DMS79 treated with DMSO at 0.1 percent for 48 hours (cell line): ENCODE measurements at places on chromosomes 3 and 15.
A peak's percentile ranks its signal among the peaks of the same experiment; 100 is the strongest.

GRCh38 chr3:61227799-61228198 lies 23.5 kb downstream of the FHIT start:
- DNase-seq = no peak

GRCh38 chr3:133112666-133113065 lies 74.5 kb downstream of the TMEM108 start:
- no peak for DNase-seq

GRCh38 chr3:135271177-135272025 lies 476.3 kb downstream of the EPHB1 start:
- no peak for DNase-seq

DNA sequence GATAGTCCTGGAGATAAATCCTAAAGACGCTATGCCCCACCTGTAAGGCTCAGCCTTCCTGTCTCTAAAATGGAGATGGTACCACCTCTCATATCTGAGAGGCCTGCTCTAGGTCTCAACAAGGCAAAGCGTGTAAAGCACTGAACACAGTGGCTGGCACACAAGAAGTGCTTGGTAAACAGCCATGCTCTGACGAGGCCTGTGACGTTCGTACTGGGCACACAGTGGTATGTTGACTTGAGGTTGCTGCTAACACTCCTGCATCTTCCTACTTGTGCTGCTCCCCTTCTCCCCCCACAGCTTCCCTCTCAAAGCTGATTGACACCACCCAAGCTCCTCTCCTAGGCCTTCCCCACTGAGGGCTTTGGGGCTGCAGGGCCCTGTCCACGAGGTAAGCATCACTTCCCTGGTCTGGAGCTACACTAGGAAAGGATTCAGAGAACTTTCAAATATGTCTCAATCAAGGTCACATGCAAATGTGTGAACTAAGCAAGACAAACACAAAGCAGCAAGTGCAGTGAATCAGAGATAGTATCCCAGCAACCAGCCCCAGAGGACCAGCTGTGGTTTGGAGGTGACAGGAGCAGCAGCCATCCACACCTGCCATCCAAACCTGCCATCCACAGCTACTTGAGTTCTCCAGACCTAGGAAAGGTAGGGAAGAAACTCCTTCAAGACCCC lies 177.5 kb downstream of the STT3B start:
- peak; percentile 9 for DNase-seq

- no peak for DNase-seq
These were observed 264.0 kb downstream of the KLF13 start for GRCh38 chr15:31590609-31591008.

DNA sequence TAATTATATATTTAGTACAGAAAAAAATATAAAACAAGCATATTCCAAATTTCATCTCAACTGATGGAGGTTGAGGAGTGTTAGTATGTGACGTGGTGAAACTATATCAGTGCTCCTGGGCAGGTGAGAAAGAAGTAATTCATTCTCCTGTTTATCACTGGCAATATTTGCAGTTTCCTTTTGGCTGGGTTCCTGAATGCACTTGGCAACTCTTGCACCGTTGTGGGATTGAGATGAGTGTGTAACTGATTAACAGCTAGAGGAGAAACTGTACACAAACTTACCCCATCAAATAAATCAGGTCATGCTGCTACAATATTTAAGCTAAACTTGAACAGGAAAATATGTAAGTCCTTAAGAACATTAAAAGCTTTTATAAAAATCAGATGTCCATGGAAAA lies 2.1 kb upstream of the ATP13A4 start:
- DNase-seq = no peak

- no peak for DNase-seq
These were observed 38.1 kb downstream of the FSIP1 start for GRCh38 chr15:39744334-39745103.

GRCh38 chr15:72566973-72567372 lies 87.5 kb upstream of the GOLGA6B start:
- DNase-seq = no peak

DNA sequence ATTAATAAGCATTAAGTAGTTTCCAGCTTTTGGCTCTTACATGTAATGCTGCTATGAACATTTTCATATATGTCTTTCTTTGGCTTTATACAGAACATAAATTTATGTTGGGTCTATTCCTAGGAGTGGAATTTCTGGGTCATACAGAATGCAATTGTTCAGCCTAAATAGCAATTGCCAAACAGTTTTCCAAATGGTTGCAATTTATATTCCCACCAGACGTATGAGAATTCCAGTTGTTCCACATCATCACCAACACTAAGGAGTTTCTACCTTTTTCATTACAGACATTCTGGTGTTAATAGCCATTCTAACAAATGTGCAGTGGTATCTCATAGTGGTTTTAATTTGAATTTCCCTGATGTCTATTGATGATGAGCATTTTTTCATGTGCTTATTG lies 160.1 kb upstream of the TMC3 start:
- no peak for DNase-seq

- no peak for DNase-seq
These were observed 523.1 kb upstream of the FRG2C start for GRCh38 chr3:75140904-75141615.

DNA sequence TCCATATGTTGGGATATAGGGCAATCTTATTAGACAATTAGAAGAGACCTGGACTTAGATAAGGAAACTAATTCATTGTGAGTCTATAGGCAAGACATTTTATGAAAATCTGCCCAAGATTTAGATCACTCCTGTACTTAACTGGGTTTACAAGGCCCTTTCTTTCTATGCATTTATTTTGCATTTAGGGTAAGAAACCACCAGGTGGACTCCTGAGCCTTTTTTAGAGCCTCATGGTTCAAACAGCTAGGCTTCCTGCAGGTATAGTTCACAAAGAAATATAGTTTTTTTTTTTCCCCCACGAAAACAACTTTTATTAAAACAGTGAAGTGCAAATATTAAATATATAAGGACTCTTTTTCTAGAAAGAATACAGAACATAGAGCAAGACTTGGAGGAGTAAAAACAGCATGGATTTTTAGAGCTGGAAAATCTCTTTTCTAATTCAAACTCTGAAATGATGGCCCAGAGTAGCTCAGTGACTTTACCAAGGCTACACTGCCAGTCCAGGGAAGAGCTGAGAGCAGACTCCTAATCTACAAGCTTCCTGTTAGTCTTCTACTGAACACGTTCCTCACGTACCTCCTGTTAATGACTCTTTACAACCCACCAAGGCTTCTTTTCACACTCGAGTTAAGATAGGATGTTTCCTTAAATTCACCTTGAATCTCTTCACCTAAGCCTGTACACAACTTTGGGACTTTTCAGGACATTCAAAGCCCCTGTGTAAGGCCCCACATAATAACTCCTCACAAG lies 400.9 kb upstream of the ATP11B start:
- DNase-seq = no peak

DNA sequence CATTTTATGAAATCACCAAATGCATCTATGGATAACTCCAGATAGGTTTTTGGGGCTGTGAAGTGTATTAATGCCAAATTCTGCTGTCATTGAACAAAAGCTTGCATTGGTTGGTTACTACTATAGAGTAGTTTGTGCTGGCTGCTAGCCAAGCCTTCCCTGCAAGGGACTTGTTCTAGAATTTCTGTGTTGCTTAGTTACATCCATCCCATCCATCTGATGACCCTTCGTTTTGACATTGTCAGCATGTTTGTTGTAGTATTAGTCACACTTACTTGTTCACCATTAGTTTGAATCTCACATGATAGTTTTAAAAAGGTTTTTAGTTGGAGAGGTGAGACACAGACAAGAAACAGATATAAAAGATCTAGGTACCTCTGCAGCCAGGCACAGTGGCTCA lies 7.0 kb upstream of the NIPA2 start:
- DNase-seq = peak; percentile 16

GRCh38 chr3:125057186-125057850 lies 1.5 kb upstream of the HEG1 start:
- no peak for DNase-seq

DNA sequence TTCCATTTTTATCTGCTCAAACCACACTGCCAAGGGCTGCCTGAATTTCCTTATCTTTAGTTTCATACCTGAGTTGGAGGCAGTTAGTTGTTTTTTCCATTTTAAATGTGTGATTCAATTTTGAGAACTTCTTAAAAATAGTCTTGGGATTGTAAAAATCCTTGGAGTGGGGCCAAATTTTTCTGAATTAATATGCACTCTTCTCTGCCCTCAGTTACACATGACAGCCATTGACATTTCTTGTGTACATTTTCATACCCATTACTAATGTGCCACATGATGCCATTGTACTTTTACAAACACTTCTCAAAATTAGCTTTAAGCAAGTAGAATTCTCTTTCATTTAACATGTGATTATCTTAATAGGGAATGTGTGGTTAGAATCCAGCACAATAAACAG lies 141.7 kb downstream of the C3orf38 start:
- DNase-seq = no peak

GRCh38 chr15:29789871-29790270 lies 32.4 kb downstream of the TJP1 start:
- DNase-seq = no peak

GRCh38 chr15:85118581-85118980 lies 136.9 kb downstream of the PDE8A start:
- no peak for DNase-seq

- no peak for DNase-seq
These were observed 657.2 kb downstream of the MAGI1 start for GRCh38 chr3:65381496-65382010.

- DNase-seq = no peak
These were observed 103.0 kb upstream of the ARHGEF26 start for GRCh38 chr3:154018100-154018696.

DNA sequence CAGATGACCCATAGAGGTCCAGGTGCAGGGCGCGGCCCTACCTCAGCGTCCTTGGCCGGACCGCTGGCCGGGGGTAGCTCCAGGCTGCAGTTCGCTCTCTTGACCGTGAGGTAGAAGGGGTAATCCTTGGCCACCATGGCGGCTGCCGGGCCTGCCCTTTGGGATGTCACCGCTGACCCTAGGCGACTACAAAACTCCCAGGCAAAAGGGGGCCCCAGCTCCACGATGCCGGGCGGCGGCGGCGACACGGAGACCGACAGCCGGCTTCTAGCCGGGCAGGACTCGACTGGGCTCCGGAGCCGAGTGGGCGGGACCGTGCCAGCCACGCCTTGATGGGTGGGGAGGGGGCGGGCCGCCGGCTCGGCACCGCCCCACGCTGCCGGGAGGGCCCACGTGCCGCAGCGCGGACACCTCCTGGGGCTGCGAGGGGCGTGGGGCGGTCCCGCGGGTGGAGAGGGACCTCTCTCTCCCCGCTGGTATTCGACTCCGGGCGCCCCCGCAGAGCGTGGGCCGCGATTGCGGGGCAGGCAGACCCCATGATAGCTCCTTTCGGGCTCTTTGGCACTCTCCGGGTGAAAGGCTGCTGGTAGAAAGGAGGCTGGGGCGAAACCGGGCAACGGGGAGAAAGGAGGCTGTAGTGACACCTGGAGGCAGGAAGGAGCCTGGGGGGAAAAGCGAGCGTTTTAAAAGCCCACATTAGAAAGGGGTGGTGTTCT lies at the start of gene ARHGEF3:
TSS of gene ARHGEF3 (minus strand) at position 288 of the 716 bp plus-strand sequence. CDS start at position 137, 151 bp downstream.
- DNase-seq = no peak

DNA sequence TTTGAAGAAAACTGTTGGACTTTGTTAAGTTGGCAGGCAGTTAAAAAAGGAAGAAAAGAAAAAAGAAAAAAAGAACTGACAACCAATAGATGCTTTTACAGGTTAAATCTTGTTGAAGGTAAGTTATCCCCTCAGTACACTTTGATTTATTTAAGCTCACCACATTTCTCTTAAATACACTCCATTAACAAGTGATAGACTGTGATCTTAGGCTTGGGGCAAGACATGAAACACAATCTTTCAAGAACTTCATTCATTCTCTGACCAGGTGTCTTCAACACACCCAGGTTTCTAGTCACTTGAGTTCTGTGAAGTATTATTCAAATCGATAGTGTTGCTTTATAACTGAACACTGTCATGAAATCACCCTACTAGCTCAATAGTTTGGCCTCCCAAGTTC lies 751.9 kb downstream of the ROBO1 start:
- no peak for DNase-seq

- DNase-seq = no peak
These were observed 186.3 kb downstream of the SCAPER start for GRCh38 chr15:76718863-76719262.
